Activated naive CD4-positive, alpha-beta T cell treated with Interleukin-2 at 50 U/mL for 16 hours (primary cell): ENCODE measurements at places on chromosomes 2 and 18.

- DNase-seq, result no peak
These were observed 128.4 kb upstream of the CBLN2 start for GRCh38 chr18:72672364-72673184.

- no peak for DNase-seq
These were observed 55.6 kb downstream of the SOWAHC start for GRCh38 chr2:109669731-109670130.

DNA sequence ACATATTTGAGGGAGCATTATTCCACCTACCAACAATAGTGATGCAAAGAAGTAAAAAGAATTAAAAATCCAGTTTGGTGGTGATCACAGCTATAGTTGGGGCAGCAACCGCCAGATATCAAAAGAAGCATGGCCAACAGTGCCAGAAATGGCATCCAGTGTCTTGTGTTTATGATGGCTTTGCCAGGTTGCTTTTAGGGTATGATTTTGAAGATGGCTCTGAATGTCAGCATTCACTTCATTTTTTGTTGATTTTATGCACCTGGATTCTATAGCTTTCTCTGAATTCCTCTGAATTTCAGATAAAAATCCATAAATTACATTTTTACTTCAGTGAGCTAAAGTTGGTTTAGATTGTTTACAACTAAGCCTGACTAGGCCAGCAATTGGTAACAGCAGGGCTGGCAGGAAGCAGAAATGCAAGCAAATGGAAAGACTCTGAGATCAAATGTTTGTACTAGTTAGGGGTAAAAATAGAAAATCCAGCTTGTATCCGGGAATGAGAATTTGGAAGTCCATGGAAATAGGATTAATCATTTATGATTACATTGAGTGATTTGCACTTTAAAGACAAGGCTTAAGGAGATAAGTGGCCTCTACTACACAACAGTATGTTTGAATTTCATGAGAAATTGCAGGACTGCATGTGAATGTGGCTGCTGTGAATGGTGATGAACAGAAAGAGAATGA is 40.4 kb downstream of the COL3A1 start:
- no peak for DNase-seq

DNA sequence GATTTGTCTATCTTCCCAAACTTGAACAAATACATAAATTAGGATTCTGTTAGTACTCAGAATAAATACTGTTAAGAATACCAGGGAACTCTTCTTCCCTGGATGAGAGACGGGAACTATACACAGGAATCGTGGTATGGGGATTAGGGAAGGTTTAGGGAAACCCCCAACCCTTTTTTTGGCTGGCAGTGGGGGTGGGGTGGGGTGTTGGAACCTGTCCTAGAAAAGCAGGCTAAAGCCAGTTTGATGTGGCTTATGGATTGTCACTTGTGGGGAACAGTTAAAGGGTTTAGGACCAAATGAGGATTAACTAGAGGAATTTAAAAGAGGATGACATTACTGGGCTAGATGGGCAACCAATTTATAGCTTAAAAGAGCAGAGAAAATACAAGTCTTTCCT is 1.8 kb downstream of the SLC4A10 start:
- no peak for DNase-seq

DNA sequence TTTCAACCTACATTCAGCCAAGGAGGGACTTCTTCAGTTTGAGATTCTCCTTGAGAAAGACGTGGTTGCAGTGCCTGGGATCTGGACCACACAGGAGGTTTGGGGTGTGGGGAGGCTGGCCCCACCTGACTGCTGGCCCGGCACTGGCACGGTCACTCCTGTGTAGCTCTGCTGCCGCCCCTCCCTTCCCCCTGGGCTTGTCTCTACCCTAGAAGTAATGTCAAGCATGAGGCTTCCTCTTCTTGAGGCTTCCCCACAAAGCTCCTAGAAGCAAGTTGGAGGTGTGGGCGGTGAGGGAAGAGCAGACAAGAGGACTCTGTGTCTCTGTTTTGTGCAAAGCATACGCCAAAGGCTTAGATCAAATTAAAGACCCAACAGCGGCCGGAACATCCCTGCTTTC is 8.7 kb downstream of the KLHL29 start:
- no peak for DNase-seq

GRCh38 chr2:109168086-109168485 is 39.1 kb downstream of the SH3RF3 start:
- no peak for DNase-seq

DNA sequence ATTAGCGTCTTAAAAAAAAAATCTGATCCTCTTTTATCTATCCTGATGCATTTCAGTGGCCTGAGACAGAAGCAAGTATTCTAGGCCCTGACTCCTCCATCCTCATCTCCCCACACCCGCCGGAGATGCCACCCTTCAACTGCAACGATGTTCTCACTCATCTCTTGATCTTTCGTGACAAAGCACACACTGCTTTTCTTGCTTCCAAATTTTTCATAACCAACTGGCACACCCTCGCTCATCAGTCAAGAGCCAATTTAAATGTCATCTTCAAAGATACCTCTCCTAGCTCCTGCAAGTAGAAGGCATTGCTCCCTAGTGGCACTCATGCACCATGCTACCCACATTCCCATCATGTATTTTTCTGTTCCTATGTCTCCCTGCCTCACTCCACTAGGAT is 115.0 kb downstream of the STK39 start:
- DNase-seq, result no peak

- peak; percentile 28 for DNase-seq
These were observed 166.3 kb downstream of the HDAC4 start for GRCh38 chr2:239234191-239235175.

GRCh38 chr18:26888259-26888658 is 22.8 kb upstream of the AQP4 start:
- DNase-seq, result no peak

DNA sequence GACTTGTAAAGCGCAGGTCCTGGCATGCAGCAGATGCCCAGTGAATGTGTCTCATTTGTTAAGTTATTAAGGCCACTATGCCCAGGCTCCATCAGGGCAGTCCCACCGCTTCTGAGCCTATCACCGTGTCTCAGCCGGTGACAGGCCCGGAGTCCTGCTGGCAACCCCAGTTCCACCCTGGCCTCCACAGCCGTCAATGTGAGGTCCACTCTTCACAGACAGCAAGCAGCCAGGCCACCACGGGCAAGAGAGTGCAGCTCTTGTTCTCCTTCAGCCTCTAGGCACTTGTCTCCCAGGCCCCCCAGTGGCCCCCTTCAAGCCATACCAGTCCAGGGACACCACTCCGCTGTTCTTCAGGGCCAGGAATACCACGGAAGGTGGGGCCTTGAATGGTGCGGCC is 22.6 kb downstream of the CFAP65 start:
- no peak for DNase-seq

DNA sequence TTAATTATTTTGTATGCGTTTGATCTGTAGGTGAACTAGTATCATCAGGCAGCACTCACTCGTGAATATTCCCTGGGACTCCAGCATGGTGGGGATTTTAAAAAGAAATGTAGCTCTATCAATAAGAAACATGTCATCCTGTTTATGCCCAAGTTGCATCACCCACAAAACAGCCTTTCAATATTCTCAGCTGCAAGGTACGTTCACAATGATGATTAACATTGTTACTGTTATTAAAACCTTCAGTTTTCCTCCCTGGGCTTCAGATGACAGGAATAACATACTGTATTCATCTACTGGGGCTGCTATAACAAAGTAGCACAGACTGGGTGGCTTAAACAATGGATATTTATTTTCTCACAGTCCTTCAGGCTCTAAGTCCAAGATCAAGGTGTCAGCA is 87.9 kb upstream of the KLHL29 start:
- DNase-seq, result no peak

DNA sequence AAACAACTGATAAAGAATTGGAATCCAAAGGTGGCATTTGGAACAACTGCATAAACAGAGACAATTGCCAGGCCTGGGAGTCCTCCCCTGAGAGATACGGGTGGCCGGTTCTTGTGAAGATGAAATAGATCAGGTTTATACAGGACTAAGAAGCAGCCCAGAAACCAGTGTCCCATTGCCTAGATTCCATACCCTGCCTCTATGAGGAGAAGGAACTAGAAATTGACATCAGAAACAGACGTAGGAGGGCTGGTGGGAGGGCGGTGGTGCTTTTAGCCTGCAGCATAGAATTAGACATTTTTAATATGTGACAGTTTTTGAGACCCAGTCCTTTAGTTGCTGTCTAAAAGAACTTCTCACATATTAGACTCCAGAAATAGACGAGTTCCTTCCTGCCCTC is 11.8 kb upstream of the SH3BP4 start:
- DNase-seq, result no peak

GRCh38 chr2:67070826-67071225 is 326.3 kb upstream of the ETAA1 start:
- DNase-seq, result no peak

DNA sequence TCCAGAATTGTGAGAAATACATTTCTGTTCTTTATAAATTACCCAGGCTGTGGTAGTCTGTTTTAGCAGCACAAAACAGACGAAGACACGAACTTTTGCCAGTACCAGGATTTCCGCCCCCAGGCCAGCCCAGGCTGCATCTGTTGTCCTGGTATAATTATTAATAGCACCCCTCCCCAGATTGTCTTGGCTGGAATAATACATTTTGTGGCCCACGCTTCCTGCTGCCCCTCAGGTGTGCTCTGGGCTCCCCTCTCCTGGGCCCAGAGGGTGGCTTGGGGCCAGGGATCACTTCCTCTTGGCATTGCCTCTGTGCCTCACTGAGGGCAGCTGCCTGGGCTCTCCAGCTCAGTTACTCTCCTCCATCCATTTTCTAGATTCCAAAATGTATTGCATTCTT is 102.1 kb upstream of the HS6ST1 start:
- DNase-seq, result no peak

DNA sequence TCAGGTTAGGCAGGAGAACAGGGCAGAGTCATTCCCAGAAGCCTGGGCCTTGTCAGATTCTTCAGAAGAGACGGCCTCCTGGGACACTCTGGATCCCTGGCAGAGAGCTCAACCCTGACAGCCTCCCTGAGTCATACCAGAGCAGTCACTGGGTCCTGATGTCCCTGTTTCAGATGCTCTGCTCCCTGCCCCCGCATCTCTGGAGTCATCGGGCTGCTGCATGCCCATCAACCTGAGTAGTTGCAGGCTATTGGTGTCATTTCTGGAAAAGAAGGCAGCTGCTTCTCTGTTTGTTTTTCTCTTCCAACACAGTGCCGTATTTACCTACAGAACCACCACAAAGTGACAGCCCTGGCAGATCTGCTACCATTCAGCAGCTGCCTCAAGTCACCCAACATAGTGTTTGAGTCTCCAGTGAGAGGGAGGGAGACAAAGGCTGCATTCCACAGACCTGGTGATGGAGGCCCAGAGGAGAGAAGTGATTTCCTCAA is 145.1 kb downstream of the B3GNT2 start:
- no peak for DNase-seq

DNA sequence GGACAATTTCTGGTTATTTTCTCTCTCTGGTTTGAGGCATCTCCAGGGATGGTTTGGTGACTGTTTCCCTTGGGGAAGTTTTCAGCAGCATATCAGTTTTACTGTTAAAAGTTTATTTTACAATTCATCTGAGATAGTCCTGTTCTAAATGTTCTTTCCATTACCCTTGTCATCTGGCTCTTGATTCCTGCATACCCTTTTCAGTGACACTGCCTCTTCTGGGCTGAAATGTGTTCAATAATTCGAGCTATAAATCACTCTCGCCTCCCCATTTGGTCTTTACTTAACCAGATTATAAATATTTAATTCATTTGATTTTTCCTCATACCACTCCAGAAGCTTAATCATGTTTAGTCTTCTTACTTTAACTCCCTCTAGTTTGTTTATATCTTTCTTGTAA is 9.5 kb downstream of the DCC start:
- DNase-seq, result no peak

- DNase-seq, result no peak
These were observed 35.6 kb upstream of the SYT4 start for GRCh38 chr18:43312891-43313290.

- DNase-seq, result no peak
These were observed 30.4 kb upstream of the TNS1 start for GRCh38 chr2:218033208-218033589.

DNA sequence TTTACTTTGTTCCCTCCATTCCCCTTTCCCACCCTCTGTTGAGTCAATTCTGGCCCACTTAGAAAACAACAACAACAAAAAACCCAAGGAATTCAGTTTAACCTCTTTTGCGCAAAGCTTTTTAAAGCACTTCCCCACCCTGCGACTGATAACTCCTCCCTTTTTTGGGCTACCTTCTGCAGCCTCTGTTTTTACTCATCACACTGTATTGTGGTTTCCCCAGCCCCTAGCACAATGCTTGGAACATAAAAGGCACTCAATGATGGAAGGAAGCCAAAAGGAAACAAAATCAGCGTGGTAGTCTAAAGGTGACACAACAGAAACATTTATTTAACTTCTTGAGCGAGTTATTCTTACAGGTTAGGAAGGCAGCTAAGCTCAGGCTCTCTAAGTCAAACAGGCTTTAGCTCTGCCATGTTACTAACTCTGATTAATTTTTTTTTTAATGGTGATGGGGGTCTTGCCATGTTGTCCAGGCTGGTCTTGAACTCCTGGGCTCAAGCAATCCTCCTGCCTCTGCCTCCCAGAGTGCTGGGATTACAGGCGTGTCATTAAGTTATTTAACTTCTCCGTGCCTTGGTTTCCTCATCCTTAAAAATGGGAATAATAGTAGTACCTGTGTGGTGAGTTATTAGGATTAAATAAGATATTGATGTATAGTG is 1.3 kb downstream of the CEP68 start:
- peak; percentile 54 for DNase-seq

DNA sequence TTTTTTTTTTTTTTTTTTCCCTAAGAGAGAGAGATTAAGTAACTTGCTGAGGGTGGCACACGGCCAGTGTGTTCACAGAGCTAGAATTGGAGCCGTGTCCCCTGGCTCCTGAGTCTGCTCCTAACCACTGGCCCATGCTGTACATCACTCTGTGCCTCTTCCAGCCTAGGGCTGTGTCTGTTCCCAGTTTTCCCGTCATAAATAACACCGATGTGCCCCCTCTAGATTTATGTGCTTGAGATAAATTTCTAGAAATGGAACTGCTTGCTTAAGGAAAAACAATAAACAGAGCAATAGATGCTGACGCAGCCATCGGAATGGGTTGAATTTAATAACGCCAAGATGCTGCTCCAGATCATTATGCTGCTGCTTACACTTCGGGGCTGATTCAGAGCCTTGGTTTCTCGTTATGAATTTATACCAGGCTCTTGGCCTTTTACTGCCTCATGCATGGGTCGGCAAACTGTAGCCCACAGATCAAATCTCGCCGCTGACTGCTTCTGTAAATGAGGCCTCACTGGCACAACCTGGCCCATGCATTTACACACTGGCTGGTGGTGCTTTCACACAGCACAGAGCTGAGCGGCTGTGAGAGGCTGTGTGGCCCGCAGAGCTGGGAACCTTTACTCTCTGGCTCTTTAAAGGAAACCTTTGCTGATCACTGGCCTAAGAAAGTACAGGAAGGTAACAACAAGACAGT is 58.1 kb downstream of the NDUFA10 start:
- DNase-seq, result no peak

GRCh38 chr2:222288590-222289277 is 10.1 kb downstream of the PAX3 start:
- no peak for DNase-seq

GRCh38 chr2:38060236-38061018 is 15.5 kb downstream of the CYP1B1 start:
- no peak for DNase-seq
